ENCODE measurements at places on chromosomes 1 and 21.

DNA sequence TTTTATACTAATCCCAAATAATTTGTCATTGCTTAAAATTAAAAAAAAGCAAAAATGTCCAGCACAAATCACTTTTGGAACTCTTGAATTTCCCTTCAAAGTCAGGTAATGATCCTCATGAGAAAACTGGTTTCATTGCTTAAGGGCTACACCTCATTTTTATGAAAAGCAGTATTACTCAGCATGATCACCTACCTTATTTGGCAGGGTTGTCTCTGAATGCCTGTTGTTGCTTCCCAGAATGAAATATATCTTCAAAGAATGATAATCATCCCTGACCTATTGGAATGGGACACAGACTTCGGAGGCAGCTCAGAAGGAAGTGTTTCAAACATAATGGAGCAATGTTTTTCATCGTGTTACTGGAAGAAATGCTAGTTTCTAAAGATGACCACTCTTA, 29.7 kb downstream of the C1orf21 start:
- DNase-seq, result no peak

DNA sequence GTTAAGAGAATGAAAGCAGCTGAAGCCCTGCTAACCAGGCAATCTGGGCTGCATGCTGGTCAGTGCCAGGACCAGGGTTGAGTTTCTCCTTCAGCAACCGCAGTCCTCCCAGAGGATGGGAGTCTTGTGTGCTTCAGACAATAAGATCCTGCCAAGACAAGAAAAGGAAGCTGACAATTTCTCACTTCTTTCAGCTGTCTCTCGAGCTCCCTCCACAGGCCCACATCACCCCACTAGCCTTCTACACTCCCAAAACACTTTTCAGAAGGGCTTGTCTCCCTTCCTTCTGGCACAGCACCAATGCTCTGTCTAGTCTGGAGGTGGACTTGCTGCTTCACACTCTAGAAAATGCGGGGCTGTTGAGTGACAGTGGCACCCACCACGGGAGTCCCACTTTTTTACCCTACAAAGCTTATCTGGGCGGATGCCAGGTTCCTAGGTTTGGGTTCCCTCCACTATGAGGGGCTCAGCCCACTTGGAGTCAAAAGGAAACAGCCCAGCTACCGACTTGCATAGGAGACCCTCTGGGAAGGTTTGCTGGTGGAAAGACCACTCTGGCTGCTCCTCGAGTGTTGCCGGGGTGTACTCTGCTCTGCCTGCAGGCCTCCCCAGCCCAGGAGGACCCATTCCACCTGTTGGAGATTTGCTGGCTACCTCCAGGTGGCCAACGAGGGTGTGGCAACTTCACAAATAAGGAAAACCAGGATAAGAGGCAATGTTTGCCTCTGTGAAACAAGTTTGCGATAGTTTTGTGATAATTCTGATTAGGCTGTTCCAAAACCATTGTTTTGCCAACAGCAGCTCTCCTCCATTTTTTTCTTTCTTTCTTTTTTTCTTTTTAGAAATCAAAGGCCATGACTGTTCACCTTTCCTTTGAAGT, 68.9 kb downstream of the TENT5C start:
- DNase-seq, result no peak

- no peak for DNase-seq
Observed at GRCh38 chr1:165632152-165632469, 1.1 kb downstream of the MGST3 start.

DNA sequence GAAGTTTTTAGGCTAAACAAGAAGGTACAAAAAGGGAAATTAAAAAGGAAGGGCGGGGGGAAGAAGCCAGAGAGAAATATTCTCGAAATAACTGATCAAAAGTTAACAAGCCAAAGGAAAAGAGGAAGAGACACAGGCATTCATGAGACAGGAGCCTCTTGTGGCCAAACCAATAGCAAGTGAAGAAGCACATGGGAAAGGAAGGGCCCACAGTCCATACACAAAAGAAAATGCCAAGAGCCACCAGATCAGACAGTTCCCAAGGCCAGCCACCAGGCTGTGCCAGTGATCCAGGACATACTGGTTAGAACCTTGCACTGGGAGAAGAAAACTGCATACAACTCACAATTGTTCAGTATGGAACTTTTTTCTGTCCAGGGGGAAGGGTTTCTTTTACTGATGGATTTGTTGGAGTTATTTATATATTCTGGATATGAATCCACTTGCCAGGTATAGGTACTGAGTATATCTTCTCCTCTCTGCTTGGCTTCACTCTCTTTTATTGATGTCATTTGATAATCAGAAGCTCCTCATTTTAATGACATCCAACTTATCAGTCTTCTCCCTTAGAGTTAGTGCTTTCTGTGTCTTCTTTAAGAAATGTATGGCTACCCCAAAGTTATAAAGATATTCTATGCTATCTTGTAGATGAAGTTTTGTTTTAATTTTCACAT, 76.8 kb downstream of the CD46 start:
- peak; percentile 59 for DNase-seq

- no peak for DNase-seq
Observed at GRCh38 chr21:39020751-39021477, 162.3 kb downstream of the PSMG1 start.

DNA sequence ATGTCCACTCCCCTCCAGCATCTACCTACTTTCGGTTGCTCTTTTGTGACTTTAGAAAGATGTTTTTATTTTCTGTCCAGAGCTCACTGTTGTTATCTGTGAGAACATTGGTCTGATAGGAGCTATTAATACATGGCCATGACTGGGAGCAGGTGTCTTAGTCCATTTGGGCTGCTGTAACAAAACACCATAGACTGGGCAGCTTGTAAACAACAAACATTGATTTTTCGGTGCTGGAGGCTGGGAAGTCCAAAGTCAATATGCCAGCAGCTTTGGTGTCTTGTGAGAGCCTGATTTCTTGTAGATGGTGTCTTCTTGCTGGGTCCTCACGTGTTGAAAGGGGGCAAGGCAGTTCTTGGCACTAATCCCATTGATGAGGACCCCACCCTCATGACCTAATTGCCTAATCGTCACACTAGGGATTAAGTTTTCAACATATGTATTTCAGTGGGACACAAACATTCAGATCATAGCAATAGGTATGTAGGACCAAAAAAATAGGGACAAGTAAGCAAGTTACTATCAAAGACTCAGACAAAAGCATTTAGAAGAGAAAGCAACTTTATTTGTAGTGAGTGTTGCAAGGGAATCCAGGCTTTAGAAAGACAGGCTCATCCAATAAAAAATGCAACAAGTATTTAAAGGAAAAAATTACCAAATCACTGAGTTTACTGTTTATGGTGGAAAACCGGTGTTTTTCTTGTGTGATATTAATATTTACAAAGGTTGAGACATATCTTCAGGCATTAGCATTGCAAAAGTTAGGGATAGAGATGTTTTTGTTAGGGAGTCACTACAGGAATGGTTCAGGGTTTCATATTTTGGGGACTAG, 55.2 kb upstream of the WDR26 start:
- no peak for DNase-seq

GRCh38 chr1:197399755-197400521, 131.9 kb downstream of the CRB1 start:
- no peak for DNase-seq

DNA sequence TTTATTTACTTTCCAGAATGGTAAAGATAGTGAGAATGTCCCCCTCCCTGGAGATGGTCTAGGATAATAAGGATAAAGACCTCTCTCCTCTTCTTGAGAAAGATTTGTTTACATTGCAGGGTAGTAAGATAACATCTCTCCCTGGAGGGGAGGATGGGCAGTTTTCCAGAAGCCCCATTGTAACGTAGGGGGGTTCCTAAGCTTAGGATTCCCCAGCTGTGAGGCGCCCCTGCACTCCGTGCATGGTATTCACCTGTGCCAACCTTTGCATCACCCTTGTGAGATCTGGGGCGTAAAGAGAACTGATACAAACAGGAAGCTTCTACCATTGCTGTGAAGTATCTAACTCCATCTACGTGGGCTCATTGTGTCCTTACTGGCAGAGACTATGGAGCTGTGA, 148.7 kb upstream of the DNAH14 start:
- DNase-seq, result no peak

- peak; percentile 88 for DNase-seq
Observed at GRCh38 chr1:216464489-216464888, 41.2 kb upstream of the USH2A start.

GRCh38 chr1:36835017-36835695, 199.2 kb downstream of the GRIK3 start:
- no peak for DNase-seq

DNA sequence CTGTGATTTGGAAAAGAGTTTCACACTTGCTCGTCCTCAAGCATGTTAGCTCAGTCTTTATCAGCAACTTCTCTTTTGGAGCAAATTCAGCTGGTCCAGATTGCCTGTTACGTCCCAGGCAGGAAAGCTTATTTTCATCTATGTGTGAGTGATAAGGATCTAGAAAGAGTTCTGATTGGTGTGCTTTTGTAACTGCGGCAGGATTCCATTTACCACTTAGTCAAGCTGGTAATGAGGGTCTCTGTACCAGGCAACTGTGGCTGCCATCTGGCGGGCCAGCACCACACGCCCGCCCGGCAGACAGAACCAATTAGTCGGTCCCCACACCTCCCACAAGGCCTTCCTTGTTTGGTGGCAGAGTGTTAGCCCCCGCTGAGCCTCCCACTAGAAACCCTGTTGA, 21.0 kb downstream of the C1orf87 start:
- no peak for DNase-seq

DNA sequence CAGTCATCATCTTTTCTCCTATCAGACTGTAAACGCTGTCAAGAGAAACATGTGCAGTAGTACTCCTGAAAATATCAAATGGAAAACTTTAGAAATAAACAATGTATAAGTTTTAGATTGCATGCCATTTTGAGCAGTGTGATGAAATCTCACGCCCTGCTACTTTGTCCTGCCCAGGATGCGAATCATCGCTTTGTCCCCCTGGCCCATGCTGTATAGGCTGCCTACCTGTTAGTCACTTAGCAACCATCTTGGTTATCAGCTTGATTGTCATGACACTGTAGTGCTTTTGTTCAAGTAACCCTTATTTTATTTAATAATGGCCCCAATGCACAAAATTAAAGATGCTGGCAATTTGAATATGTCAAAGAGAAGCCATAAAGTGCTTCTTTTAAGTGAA, 363.0 kb downstream of the ZP4 start:
- DNase-seq, result no peak

- DNase-seq, result no peak
Observed at GRCh38 chr1:71850936-71851335, 431.4 kb downstream of the NEGR1 start.

- DNase-seq, result no peak
Observed at GRCh38 chr1:12543740-12544154, 74.3 kb downstream of the DHRS3 start.

GRCh38 chr1:175512637-175513412, 230.6 kb downstream of the TNR start:
- no peak for DNase-seq

- no peak for DNase-seq
Observed at GRCh38 chr1:110630839-110631663, 24.9 kb upstream of the KCNA2 start.

DNA sequence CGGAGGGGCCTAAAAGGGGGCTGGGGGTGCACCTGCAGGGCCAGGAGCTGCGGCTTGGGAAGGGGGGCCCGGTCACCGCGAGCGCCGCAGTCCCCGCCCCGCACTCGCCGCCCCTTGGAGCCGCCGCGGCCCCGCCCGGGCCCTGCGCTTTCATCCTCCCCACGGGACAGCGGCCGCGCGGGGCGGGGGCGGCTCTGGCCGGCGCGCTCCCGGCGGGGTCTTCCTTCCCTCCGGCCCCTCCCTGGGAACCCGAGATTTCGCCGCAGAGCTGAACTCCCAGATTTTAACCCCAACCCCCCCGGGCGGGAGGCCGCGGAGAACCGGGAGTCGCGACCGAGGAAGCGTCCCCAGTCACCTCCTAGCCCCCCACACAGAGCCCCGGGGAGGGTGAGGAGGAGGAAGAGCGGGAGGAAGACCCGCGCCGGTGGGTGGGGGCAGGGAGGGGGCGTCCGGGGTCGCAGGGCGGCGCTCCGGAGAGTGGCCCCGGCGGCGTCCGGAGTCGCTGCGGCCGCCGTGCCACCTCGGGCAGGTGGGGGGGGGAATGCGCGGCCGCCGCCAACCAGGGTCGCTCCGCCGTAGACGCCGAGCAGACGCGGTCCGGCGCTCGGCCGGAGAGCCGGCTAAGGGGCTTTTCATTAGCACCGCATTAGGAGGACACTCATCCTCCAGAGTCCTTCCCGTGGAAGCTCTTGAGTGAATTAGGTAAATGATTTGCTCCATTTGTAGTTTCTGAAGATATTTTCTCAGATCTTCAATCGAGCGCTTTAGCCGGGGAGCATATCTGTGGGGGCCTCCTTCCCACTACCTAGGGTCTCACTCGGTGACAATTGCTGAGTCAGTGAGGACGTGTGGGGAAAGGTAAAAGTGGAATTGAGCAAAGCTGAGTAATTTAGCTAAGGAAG, 31.6 kb upstream of the NFIA start:
- DNase-seq, result no peak

DNA sequence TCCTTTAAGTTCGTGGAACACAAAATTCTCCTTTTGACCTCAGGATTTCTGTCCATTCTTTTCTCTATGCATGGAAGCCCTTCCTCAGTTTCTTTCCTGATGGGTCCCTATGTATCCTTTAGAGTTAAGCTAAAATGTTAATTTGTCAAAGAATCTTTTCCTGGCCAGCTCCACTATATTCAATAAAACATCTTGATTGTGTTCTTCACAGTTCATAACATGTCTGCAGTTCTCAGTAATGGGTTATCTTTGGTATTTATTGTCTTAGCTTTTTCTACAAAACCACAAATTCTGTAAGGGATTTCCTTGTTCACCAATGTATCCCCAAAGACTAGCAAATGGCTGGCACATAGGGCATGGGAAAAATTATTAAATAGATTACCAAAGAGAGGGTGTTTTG, 998.5 kb downstream of the ADGRL2 start:
- DNase-seq, result no peak

DNA sequence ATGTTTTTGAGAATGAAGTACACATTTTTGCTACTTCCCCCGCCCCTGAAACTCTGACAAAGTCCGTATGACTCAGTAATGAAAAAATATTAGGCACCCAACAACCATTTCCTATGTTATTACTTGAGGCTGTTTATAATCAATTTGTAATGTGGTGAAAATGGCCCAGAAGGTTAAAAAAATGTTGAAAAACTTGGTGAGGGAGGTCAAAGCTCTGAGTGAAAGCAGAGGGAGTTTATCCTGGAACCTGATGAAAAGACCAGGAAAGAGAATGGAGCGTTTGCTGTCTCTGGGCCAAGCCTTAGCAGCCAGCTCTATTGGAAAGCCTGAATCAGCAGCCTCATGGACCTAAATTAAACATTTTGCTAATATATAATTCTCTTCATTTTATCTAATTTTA, 367.7 kb upstream of the NEGR1 start:
- peak; percentile 1 for DNase-seq
